HepG2 (cell line): ENCODE measurements at places on chromosomes 12 and 14. TPM values are rescaled to one million over a fixed set of nuclear protein-coding genes. Genes with fewer than 3 reads are reported as not detected.

DNA sequence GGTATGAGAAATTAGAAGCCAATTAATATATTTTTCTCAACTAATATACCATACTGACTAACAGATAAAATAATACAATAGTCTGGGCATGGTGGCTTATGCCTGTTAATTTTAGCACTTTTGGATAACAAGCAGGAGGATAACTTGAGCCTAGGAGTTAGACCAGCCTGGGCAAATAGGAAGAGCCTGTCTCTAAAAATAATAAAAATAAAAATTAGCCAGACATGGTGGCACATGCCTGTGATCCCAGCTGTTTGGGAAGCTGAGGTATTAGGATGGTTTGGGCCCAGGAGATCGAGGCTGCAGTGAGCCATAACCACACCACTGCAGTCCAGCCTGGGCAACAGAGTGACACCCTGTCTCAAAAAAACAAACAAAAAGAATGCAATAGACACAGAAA lies 24.7 kb downstream of the KLHDC2 start:
- no peak for DNase-seq

DNA sequence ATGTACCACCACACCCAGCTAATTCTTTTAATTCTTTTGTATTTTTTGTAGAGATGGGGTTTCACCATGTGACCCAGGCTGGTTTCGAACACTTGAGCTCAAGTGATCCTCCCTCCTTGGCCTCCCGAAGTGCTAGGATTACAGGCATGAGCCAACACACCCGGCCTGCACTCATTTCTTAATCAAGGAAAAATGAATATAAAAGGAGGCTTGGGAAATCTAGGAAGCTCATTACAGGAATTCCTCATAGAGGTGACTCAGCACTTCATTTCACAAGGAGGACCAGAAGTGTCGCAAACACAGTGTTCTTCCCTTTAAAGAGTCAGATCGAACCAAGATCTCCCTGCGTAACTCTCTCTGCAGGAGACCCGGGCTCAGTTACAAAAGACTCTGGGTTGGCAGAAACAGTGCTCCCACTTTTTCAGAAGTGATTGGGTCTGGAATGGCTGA lies 30.3 kb downstream of the NFKBIA start:
- peak; percentile 89 for DNase-seq

- no peak for DNase-seq
Observed at GRCh38 chr12:22593864-22594263, 31.1 kb upstream of the ETNK1 start.

GRCh38 chr12:62724947-62725451 lies 210.0 kb downstream of the PPM1H start:
- DNase-seq: peak; percentile 6

- DNase-seq: no peak
Observed at GRCh38 chr12:129887101-129887500, 16.7 kb downstream of the TMEM132D start.

DNA sequence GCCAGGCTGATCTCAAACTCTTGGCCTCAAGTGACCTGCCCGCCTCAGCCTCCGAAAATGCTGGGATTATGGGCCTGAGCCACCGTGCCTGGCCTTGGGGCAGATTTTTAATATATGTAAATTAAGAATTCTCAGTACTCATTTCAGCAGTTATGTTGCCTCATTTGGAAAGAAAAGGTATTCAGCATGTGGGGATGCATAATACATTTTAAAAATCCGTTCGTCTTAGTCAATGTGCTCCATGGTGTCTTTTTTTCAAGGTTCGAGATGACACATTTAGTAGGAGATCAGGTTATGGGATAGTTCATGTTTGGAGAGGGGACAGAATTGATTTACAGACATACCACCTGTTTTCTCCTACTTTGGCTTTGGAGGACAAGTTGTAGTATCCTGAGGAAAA lies 10.2 kb downstream of the SYNE2 start:
- no peak for DNase-seq

Gene TMEM253
- polyA plus RNA-seq: 0.45 and 0.65 TPM in 2 replicates

Gene GYS2
- not detected in 2 replicates for polyA plus RNA-seq

DNA sequence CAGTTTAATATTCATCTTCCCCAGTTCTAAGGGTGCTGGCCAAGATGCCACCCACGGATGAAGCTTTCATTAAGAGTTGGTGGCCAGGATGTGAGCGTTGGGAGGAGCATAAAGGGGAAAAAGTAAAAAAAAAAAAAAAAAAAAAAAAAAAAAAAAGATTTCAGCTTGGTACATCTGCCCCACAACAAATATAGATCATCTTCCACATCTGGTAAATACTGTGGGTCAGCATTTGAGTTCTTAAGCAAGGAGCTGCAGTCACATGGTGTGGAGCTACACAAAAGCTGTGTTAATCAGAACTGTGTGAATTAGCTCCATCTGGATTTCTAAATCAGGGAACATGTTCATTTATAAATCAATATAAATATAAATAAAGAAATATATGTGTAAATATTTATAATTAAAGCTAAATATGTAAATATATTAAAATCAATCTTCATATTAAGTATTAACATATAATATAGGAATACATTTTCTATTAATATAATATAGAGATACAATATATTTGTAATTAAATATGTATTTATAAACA lies 262.3 kb downstream of the NUAK1 start:
- no peak for DNase-seq

GRCh38 chr14:99544991-99545390 lies 59.0 kb downstream of the CCDC85C start:
- no peak for DNase-seq

GRCh38 chr12:53935383-53936341 lies 3.0 kb upstream of the HOXC13 start:
- no peak for DNase-seq
